Urinary bladder (tissue), 4 donors: ENCODE measurements at places on chromosomes 6 and 20. TPM values are rescaled to one million over a fixed set of nuclear protein-coding genes. Genes with fewer than 3 reads are reported as not detected.

GRCh38 chr6:133067960-133068359 is 173.2 kb upstream of the EYA4 start:
- DNase-seq = no peak

DNA sequence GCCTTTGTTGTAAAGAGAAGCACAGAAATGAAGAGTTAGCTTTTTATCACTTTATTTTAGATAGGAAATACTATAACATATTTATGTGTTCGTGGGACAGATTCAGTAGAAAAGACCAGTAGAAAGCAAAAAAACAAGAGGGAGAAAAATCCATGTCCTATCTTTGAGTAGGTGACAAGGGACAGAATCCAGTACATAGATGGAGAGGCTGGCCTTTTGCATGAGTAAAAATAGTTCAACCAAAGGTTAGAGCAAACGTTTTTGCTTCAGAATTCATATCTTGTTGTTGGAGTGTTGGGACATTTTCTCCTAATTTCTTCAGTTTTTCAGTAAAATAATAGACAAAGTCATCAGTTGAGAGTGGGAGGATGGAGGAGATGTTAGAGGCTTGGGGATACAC is 19.6 kb upstream of the FAM83B start:
- no peak for DNase-seq

- DNase-seq = no peak
Measured at GRCh38 chr20:61514396-61514795, 262.3 kb downstream of the CDH4 start.

DNA sequence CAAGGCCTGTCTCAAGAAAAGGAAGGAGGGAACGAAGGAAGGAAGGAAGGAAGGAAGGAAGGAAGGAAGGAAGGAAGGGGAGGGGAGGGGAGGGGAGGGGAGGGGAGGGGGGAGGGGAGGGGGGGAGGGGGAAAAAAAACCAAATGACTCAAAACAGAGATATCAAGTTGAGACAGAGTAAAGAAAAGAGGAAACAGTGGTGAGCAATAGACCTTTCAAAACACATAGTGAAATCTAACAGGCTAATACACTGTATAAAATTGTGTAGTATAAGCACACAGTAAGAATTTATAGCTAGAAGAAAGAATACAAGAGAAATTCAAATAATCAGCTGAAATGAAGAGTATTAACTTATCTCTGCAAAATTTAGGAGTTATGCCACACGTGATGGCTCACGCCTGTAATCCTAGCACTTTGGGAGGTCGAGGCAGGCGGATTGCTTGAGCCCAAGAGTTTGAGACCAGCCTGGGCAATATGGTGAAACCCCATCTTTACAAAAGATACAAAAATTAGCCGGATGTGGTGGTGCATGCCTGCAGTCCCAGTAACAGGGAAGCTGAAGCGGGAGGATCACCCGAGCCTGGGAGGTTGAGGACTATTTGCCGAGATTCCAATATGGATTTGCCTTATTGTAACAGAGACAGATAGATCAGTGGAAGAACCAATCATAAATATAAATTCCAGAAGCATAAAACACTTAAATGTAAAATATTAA is 123.2 kb downstream of the PRND start:
- DNase-seq = no peak

GRCh38 chr6:160128879-160129516 is 7.4 kb downstream of the SLC22A1 start:
- DNase-seq = no peak

DNA sequence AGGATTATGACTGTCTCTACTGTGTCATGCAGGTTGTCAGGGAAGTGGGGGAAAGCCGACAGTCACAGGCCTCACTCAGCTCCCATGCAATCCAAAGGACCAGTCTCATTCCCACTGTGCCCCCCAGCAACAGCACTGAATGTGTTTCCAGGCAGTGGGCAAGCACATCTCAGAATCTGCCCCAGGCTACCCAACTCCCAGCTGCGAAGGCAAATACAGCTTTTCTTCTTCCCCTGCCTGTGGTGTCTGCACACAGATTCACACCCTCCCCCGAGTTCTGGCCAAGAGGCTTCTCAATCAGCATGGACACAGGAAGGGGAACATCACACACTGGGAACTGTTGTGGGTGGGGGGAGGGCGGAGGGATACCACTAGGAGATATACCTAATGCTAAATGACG is 75.3 kb downstream of the SNAP91 start:
- no peak for DNase-seq

GRCh38 chr6:158041788-158042187 is 60.1 kb downstream of the SYNJ2 start:
- no peak for DNase-seq

GRCh38 chr20:21092806-21093205 is 13.4 kb downstream of the LINC00237 start:
- no peak for DNase-seq

GRCh38 chr6:104324301-104324700 is 535.4 kb downstream of the HACE1 start:
- no peak for DNase-seq

DNA sequence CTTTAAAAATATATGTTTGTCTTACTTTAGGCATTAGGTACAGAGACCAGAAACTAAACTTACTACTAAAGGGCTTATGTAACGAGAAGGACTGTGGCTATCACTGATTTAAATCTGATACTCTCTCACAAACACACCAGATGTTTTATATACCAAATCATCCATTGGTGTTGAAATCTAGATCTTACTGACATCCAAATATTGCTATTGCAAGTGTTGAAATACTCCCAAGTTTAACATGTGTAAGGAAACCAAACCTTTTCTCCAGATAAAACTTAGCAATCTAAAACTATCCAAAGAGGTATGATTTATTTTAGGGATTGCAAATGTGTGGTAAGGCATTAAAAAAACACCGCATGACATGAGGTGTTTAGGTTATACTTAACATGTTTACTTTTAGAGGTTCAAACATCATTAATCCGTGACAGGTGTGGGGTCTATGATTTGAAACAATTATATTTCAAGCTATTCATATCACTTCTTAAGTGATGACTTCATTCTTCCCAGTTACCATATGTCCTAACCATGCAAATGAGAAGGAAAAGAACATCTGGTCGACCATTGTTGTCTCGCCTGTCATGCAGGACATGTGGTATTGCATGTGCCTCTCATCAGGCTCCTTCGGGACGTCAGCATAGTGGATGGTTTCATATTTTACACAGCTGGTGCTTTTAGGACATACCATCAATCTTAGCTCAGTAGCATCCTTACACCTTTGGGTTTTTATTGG is 168.3 kb upstream of the SPACA1 start:
- no peak for DNase-seq

DNA sequence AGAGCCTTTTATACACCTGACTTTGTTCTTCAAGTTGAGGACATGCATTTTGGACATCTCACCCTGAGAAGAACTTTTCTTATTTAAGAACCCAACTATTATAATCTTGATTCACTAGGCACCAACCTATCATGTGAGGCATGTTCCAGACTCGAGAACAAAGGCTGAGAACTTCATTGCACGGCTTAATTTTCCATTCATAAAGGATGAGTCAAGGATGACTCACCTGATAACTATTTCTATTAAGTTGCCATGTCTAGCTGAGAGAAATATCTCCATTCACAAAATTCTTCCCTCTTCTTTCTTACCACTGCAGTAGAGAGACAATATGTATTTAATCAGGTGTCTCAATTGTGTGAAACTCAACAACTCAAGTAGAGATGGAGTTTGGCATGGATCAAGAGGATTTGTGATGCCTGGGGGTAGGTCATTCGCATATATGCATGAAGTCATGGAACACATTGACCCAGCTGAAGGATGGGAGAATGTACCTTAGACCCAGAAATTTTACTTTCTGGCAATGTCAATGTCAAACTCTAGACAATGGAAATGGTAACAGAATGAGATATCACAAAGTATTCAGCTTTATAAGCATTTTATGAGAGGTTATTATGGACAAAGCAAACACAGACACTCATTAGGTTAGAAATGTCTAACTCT is 208.7 kb upstream of the PRND start:
- no peak for DNase-seq

DNA sequence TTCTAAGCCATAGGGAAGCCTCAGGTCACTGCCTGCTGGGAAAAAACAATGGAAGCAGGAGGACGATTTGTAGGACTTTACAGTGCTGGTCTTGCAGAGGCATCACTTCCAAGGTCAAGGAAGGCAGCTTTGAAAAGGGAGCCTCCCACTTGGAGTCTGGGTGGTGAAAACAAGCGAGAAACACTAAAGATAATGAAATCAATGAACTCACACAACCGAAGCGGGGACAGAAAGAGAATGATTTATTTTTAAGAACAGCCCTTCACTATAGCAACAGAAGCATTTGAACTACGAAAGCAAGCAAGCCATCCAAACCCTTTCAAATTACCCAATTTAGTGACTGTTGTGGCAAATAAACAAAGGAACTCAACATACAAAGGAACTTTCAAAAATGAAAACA is 227.5 kb downstream of the THBS2 start:
- DNase-seq = no peak

DNA sequence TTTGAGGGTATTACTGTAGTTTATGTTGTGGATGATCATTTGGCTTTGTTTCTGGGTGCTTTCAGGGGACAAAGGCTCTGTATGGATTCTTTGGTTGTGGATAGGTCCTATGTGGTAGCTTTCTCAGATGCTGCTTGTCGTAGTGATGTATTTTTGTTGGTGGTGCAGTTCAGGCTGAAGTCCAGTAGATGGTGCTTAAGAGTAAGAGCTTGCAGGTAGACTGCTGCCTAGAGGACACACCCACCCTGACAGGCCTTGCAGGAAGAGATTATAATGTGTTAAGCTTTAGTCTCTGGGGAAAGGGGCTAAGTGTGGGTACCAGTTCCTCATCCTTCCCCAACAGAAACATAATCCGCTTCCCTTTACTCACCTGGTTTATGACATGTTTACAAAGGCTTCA is 62.6 kb upstream of the ADGRB3 start:
- no peak for DNase-seq

- no peak for DNase-seq
Measured at GRCh38 chr6:148175550-148176188, 167.0 kb upstream of the SASH1 start.

DNA sequence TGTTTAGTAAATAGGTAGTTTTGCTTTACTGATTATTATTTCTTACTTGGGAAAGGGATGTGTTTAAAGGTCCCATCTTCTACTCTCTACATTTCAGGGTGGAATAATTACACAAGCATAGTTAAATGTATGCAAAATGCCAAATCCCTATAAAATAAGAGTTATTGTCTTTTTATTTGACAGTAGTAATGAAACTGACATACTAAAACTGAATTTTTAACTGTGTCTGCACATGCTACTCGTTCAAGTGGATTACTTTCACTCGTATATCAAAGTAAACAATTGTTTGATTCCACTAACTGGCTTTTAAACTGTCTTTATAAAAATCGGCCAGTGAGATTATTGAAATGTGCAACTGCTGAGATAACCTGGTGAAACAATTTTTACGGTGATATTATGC is 602.9 kb upstream of the ADGRB3 start:
- no peak for DNase-seq

- DNase-seq = peak; percentile 18
Measured at GRCh38 chr20:13029687-13030375, 21.1 kb downstream of the SPTLC3 start.

GRCh38 chr20:20255099-20255498 is 112.8 kb upstream of the INSM1 start:
- no peak for DNase-seq

- DNase-seq = no peak
Measured at GRCh38 chr6:97405818-97406409, 122.9 kb upstream of the MMS22L start.

- DNase-seq = no peak
Measured at GRCh38 chr6:1720620-1721322, 111.1 kb downstream of the FOXC1 start.

DNA sequence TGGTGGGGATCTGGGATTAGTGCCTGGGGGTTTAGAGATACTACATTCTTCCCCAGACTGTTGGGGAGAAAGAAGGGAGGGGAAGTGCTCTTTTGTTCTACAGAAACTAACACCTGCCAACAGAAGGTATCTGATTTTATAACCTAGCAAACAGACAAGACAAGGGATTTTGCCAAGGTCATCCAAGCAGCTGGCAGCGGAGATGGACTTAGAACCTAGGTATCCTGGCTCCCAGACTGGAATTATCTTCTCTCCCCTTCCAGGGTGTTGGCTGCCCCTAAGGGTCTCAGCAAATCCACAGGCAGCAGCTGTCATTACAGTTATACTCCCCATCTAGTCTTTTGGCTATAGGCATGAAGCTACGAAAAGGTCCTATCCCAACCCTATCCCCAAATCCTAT is 8.4 kb downstream of the SDC4 start:
- DNase-seq = no peak

- DNase-seq = no peak
Measured at GRCh38 chr20:19099596-19100545, 112.6 kb upstream of the SLC24A3 start.

GRCh38 chr6:37521674-37522073 is 22.0 kb upstream of the CCDC167 start:
- DNase-seq = no peak

- no peak for DNase-seq
Measured at GRCh38 chr20:13852306-13852705, 67.5 kb downstream of the NDUFAF5 start.

CDH4 gene
- polyA plus RNA-seq = 0.04 TPM

GGTLC1 gene
- not detected for polyA plus RNA-seq

ZNF831 gene
- polyA plus RNA-seq = 0.18 TPM

LY86 gene
- 3.9 TPM for polyA plus RNA-seq

RAB5IF gene
- polyA plus RNA-seq = 69.4 TPM

RSPO3 gene
- polyA plus RNA-seq = 4.4 TPM

COX4I2 gene
- 10.1 TPM for polyA plus RNA-seq

CLVS2 gene
- polyA plus RNA-seq = 0.10 TPM

ISM1 gene
- 1.4 TPM for polyA plus RNA-seq

PTCHD4 gene
- polyA plus RNA-seq = 0.03 TPM

EYA4 gene
- 1.3 TPM for polyA plus RNA-seq

C6orf163 gene
- polyA plus RNA-seq = 0.47 TPM
